ENCODE measurements at places on chromosomes 13 and 19.

DNA sequence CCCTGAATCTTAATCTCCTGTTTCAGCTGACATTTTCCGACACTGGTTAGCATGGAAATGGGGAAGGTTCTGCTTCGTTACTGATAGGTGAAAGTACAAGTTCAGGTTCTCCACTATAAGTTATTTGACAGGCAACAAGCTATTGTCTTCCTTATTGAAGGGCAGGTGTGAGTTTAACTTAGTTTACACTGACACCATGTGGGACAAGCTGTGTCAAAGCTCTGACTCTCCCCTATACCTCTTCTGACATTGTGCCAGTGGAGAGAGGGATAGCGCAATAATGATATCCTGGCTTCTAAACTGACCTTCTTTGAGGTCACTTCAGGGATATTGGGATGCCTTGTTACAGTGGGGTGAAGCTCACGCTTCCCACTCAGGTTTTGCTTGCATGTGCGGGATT lies 587.0 kb upstream of the SLITRK5 start:
- no peak for DNase-seq

DNA sequence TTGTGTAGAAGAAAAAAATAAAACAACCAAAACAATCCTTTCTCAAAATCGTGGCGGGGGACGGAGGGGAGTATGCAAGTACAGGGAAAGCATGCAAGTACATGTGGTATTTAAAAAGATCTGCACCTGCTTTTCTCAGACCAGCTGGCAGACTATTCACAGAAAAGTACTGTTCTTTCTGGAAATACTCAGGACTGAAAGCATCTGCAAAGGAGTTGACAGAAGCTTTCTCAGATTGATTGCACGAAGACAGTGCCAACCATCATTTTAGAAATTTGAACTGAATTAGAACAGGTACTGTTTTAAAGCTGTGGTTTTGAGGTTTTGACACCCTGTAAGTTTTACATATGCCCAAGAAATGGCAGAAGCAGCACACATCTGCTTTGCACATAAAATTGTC lies 19.8 kb upstream of the PCDH8 start:
- DNase-seq: peak; percentile 72

DNA sequence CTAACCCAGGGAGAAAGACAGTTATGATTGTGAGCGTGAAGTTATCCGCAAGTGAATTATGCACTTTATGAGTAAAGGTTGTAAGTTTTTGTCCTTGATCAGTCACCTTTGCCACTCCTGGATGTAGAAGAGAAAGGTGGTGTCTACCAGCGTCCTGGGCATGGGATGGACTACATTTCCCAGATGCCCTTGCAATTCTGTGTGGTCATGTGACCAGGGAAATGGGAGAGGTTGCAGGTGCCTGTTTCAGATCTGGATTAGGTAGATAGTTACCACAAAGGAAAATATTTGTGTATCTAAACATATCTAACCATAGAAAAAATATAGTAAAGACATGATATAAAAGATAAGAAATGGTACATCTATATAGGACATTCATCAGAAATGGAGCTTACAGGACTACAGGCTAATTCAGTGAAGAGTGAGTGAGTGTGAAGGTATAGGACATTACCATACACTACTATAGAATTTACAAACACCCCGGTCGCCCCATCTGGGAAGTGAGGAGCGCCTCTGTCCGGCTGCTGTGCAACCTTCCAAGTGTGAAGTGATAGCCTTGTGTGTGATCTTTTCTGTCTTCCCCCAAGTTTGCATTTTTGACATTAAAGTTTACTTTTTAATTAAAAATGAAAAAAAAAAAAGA lies 51.6 kb upstream of the CACNA1A start:
- DNase-seq: peak; percentile 20

GRCh38 chr13:110471833-110472162 lies 89.7 kb downstream of the RAB20 start:
- DNase-seq: no peak

- DNase-seq: no peak
Measured at GRCh38 chr19:28609091-28609755, 603.7 kb downstream of the UQCRFS1 start.

DNA sequence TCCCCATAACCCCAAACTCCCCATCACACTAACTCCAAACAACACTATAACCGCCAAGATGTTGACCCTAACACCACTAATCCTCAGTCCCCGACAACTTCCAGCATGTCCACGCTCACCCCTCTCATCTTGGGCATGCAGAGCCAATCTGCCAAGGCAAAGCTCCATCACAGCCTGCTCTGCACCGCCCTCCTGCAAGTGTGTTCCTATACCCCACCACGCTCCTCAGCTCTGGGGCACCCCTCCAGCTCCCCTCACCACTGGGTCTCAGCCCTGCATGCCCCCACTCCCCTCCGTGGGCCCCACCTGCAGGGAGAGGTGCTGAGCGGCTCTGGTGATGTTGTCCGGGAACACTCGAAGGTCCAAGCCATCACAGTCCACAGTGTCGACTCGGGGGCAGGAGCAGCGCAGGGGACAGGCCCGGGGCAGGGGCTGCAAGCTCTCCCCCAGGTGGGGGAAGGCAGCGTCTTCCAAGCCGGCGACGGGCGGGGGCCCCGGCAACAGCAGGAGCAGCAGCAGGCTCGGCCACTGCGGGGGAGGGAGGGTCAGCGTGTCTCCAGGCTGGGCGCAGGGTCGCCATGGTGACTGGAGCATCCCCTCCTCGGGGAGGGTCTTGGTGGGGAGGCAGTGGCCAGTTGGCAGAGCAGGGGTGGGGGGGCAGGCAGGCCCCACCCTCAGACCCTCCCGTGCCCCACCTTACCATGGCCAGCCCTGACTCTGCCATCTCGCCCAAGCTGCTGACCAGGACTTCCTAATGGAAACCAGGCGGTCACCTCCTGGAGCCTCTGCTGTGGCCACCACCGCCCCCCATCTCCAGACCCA lies 527 bp downstream of the PODNL1 start:
- no peak for DNase-seq

DNA sequence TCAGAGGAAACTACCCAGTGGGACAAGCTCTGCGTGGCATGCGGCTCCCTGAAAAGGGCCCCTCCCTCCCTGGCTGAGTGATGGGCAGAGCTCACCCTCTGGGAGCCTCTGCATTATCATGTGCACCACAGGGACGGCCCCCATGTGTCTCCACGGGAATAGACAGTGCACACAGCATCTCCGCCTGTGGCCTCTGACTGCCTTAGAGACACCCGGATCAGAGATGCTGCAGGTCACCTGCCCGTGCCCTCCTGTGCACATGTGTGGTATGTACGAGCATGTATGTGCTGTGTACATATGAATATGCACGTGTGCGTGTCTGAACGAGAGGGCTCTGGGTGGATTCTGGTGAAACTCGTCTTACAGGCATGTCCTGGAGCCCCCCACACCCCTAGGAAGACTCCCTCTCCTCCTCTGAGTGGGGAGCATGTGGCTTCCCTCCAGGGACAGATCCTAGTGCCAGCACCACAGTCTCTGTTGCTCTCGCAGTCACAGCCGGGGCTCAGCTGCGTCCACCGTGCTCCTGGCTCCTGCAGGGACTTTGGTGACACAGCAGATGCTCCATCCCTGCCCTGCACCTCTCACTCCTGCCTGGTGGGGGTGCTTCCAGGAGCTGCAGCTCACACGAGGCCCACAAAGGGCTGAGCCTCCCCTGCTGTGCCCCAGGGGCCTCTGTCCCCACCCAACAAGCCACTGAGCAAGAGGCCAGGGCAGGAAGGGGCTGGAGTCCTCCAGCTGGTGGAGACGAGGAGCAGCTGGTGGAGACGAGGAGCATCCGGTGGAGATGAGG lies 19.6 kb downstream of the C13orf46 start:
- no peak for DNase-seq

GRCh38 chr13:32476021-32476731 lies 48.2 kb upstream of the N4BP2L1 start:
- DNase-seq: no peak

- no peak for DNase-seq
Measured at GRCh38 chr19:4429256-4429655, 26.8 kb downstream of the CHAF1A start.

- DNase-seq: no peak
Measured at GRCh38 chr13:100102042-100102441, 13.1 kb downstream of the PCCA start.

- DNase-seq: peak; percentile 24
Measured at GRCh38 chr13:68176475-68176874, 946.3 kb upstream of the PCDH9 start.

GRCh38 chr19:3366753-3367627 lies 607 bp downstream of the NFIC start:
- DNase-seq: no peak

DNA sequence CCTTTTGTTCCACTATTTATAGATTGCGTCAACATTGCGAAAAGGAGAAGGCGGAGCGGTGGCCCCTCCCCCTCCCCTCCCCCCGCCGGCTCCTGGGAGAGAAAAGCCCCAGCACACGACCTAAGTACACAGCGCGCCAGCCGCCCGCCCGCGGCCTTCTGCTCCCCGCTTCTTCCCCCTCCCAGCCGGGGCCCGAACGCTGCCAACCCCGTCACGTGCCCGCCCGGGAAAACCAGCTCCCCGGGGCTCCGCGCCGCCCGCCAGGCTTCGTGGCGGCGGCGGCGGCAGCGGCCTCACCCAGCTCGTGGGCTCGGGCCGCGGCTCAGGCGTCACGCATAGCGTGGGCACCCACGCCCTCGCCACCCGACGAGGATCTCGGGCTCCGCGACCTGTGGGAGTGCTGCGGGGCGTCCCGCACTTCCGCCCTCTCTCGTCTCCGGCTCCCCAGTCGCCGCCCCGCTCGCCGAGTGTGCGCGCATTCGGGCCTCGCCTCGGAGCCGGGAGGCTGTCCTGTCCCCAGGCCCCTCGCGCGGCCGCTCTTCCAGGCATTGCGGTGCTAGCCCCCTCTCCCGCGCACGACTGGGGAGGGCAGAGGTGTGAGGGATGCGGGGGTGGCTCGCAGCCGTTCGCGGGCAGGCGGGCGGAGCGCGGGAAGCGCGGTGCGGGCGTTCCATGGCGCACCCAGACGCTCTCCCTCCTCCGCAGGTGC lies 110.5 kb downstream of the KCNRG start:
- peak; percentile 96 for DNase-seq

- no peak for DNase-seq
Measured at GRCh38 chr13:32811297-32811800, 204.9 kb upstream of the KL start.

DNA sequence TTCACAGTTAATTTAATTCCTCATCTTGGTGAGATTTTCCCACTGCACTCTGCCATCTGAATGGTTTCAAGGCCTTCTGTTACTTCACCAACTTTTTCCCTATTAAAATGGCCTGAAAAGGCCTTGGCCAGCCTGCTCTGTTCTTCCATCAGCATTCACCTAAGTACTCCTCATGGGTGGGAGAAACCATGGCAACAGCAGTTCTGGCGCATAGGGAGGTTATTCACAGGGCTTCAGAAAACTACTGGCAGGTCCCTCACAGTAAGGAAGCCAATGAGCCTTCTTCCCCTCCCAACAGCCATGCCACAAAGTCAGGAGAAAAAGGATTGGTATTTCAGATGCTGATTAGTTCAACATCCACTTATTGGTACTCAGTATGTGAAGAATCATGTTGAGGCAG lies 17.2 kb upstream of the GJB2 start:
- DNase-seq: peak; percentile 64

DNA sequence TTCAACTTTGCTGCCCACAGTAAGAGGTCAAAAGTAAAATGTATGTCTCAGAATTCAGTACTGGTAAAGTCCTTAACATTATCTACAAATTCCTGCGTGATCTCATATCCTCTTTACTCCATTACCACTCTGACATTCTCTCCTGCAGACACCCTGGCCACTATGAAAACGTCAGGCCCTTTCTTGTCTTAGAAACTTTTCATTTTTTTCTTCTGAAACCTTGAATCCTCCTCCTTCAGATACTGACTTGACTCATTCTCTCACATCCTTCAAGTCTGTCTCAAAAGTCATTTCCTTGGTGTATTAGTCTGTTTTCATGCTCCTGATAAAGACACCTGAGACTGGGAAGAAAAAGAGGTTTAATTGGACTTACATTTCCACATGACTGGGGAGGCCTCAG lies 262.3 kb downstream of the POU4F1 start:
- DNase-seq: no peak

DNA sequence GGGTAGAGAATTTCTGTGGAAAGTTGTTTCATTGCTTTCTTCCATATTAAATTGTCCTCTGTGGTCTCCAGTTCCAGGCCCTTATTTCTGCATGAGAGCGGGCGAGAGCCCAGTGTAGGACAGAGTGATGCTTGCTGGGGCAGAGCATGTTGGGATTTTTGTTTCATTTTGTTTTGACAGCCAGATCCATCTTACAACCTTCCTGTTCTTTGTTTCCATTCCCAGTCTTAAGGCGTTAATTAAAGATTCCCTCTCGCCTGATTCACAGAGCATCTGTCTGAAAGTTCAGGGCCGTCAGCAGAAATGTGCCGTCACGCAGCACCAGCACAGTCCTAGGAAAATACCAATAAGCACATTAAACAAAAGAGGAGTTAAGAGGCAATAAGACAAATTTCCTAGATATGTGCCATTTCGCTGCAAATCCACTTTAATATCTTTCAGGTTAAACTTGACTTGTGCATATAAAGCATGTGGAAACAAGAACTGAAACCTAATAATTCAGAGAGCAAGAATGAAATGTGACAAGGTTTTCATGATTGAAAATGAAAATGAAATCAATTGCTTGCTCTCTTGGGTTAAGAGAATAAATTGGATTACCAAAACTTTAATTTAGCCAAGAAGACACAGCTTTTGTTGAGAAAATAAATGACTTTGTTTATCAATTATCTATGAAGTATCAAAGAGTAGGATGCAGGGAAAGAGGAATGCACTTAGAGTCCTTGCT lies 210.7 kb upstream of the SLC10A2 start:
- DNase-seq: peak; percentile 28

- DNase-seq: no peak
Measured at GRCh38 chr13:97243915-97244781, 22.0 kb downstream of the MBNL2 start.

- peak; percentile 13 for DNase-seq
Measured at GRCh38 chr13:78826936-78827335, 168.0 kb upstream of the OBI1 start.

- no peak for DNase-seq
Measured at GRCh38 chr19:48000846-48001245, 6.4 kb downstream of the ELSPBP1 start.

- peak; percentile 22 for DNase-seq
Measured at GRCh38 chr13:106471957-106472543, 63.4 kb downstream of the EFNB2 start.

- no peak for DNase-seq
Measured at GRCh38 chr19:4437103-4437502, 20.5 kb downstream of the UBXN6 start.

DNA sequence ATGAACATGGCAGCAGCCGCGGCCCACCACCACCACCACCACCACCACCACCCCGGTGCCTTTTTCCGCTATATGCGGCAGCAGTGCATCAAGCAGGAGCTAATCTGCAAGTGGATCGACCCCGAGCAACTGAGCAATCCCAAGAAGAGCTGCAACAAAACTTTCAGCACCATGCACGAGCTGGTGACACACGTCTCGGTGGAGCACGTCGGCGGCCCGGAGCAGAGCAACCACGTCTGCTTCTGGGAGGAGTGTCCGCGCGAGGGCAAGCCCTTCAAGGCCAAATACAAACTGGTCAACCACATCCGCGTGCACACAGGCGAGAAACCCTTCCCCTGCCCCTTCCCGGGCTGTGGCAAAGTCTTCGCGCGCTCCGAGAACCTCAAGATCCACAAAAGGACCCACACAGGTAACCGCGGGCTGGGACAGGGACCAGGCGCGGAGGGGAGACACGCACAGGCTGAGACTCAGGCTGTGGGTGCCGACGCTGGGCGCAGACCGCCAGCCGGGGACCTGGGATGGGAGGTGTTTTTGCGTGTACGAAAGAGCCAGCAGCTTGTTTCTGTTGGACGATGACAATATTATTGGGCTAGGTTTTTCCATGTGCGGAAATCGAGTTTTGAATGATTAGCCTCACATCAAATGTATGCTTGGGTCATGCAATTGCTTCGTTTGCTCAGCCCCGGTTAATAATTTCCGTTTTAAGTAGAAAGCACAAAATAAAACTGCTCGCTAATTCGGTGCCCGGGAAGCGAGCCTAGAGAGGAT lies 1.3 kb downstream of the ZIC2 start:
- peak; percentile 42 for DNase-seq
